Upper lobe of left lung (tissue), 6 donors: ENCODE measurements at places on chromosomes 3 and 15. TPM values are rescaled to one million over a fixed set of nuclear protein-coding genes. Genes with fewer than 3 reads are reported as not detected.

DNA sequence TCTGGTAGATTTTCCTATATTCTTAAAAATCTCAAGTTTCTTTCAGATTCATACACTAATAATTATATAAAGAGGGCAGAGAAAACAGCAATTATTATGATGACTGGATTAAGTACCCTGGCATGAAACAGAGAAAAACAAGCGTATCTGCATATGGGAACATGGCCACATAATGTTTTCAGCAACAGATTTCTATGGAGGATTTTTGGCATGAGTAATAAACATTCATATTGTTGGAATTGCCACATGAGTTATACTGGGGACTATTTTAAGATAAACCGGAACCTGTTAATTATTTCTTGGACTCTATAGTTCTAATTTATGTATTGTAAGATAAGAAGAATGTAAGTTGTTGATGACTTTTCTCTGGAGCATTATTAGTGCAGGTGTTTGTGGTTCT is 112.7 kb downstream of the OXSM start:
- H3K27me3 ChIP-seq: no peaks in the 10 kb centered on the region
- no peak overlapping the region for H3K27ac ChIP-seq

GRCh38 chr15:57245130-57245529 is 131.2 kb upstream of the CGNL1 start:
- no peaks in the 10 kb centered on the region for H3K4me1 ChIP-seq
- no peak for DNase-seq
- no peak overlapping the region for H3K27ac ChIP-seq

- no peaks in the 10 kb centered on the region for H3K4me1 ChIP-seq
- no peaks in the 10 kb centered on the region for H3K36me3 ChIP-seq
- H3K27me3 ChIP-seq: no peaks in the 10 kb centered on the region
Measured at GRCh38 chr15:73914145-73914544, 12.1 kb upstream of the LOXL1 start.

DNA sequence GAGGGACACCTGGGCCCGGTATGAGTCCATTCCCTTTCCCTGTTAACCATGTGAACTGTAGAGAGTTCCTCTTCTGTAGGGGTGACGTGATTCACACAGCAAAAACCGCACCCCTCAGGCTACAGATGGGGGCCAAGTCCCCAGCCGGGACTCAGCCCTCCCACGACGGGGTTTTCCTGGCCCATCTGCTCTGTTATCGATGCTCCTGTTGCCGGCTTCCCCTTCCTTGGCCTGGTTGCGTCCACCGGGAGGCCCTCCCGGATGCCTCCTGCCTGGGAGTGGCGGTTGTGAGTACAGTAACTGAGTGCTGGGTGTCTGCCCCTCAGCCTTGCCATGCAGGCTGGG is 817 bp upstream of the PLXNA1 start:
- no peak overlapping the region for H3K4me3 ChIP-seq
- H3K27me3 ChIP-seq: no peaks in the 10 kb centered on the region
- H3K27ac ChIP-seq: peak overlapping the region; percentile 91
- peaks cover 33% of the 10 kb centered on the region for H3K4me1 ChIP-seq
- H3K36me3 ChIP-seq: no peaks in the 10 kb centered on the region
- DNase-seq: no peak

DNA sequence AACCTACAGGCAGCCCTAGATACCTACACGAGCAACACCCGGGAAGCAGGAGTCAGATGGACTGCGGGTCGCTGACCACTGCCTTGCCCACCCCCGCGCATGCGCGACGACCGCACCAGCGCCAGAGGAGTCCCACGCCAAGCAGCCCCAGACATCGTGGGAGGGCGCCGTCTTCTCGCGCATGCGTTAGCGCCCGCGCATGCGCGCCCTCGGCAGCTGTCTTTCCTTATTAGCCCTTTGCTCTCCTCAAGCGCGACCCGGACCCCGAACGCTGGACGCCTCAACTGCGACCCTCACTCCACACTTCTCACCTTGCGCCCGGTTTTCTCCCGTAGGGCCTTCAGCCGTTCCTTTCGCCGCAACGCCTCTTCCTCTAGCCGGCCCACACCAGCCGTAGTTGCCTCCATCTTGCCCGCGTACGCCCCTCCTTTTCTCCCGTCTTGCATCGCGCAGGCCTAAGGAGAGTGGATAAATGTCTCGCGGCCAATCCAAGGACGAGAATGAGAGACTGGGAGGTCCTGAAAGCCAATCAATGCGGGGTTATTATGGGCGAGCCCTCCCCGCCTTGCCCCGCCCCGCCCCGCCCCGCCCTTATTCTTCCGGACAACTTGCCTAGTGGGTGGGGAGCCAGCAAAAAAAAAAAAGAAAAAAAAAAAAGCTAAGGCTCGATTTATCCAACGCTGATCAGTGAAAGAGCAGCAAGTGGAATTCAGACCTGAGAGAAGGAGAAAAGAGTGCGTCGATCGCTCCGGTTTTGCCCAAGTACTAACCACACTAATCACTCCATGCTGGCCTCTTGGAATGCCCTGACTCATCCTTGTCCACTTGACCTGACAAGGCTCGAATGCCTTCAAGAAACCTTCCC is at the start of gene CCDC12:
Gene CCDC12 (minus strand): TSS at position 420 of the 865 bp plus-strand sequence. CDS start 13 bp downstream, at position 407.
- peaks cover 64% of the 10 kb centered on the region for H3K4me1 ChIP-seq

- H3K4me1 ChIP-seq: no peaks in the 10 kb centered on the region
- H3K4me3 ChIP-seq: no peak overlapping the region
- H3K27me3 ChIP-seq: no peaks in the 10 kb centered on the region
- H3K27ac ChIP-seq: no peak overlapping the region
- DNase-seq: no peak
Measured at GRCh38 chr15:62607643-62608042, 434.9 kb upstream of the TPM1 start.

DNA sequence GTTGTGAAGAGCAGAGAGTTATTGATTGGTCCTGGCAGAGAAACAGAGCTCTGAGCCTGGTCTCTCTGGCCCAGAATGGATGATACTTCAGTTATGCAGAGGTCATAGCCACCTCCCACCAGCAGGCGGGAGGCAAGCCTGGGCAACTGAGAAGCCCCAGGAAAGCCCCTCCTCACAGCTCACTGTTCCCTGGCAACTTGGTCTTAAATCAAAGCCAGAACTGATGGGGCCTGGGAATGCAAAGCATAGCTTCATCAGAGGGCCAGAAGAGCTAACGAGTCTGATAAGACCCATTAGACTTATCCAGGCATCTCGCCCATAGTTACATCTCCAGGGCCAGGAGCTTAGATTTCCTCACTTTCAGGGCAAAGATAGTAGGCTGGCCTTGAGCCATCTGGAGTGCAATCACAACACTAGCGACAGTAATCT is 5.5 kb upstream of the COLQ start:
- no peaks in the 10 kb centered on the region for H3K36me3 ChIP-seq
- H3K4me1 ChIP-seq: peaks cover 39% of the 10 kb centered on the region
- no peak overlapping the region for H3K27ac ChIP-seq
- no peak for DNase-seq
- H3K27me3 ChIP-seq: no peaks in the 10 kb centered on the region

- no peak overlapping the region for H3K4me3 ChIP-seq
- H3K27me3 ChIP-seq: no peaks in the 10 kb centered on the region
- peak; percentile 38 for DNase-seq
- peaks cover 16% of the 10 kb centered on the region for H3K4me1 ChIP-seq
- H3K36me3 ChIP-seq: no peaks in the 10 kb centered on the region
Measured at GRCh38 chr3:172181932-172182586, 142.7 kb downstream of the FNDC3B start.

GRCh38 chr15:67080900-67081431 is 15.6 kb downstream of the SMAD3 start:
- no peak overlapping the region for H3K4me3 ChIP-seq
- H3K4me1 ChIP-seq: peaks cover 97% of the 10 kb centered on the region
- peak overlapping the region; percentile 49 for H3K27ac ChIP-seq
- no peaks in the 10 kb centered on the region for H3K27me3 ChIP-seq
- H3K36me3 ChIP-seq: no peaks in the 10 kb centered on the region
- DNase-seq: peak; percentile 73

DNA sequence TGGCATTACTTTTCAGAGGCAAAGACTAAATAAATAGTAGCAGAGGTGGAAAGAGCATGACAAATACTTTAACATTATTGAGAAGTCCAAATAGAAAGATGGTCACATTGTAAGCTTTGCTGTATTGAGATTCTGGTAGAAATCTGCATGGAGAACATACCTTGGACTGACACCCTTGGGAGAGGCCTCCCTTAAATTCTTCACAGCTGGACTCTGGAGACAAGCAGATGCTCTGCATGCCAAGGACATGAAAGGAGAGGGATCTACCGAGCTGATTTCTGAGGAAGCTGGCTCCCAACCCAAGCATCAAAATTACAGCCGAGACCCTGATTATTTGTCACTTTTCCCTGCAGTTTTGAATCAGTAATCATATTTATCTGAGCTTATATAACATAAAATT is 212.5 kb upstream of the COL8A1 start:
- no peak for DNase-seq
- no peak overlapping the region for H3K27ac ChIP-seq
- no peaks in the 10 kb centered on the region for H3K27me3 ChIP-seq
- H3K4me1 ChIP-seq: no peaks in the 10 kb centered on the region
- H3K36me3 ChIP-seq: no peaks in the 10 kb centered on the region
- no peak overlapping the region for H3K4me3 ChIP-seq

DNA sequence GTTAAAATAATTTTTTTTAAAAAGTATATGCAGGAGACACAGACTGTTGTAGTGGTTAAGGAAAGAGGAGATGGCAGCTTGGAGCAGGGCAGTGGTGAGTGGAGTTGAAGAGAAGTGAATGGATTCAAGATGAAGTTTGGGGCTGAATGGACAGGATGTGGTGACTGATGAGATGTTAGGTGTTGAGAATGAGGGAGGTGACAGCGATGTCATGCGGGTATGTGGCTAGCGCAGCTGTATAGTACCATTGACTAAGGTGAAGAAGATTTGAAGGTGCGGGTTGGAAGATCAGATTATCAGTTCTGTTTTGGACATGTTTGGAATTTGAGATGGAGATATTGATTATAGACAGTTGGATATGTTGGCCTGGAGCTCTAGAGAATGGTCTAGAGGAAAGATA is 20.1 kb downstream of the FBXO22 start:
- no peaks in the 10 kb centered on the region for H3K27me3 ChIP-seq
- no peak for DNase-seq
- H3K4me1 ChIP-seq: peaks cover 17% of the 10 kb centered on the region
- H3K27ac ChIP-seq: no peak overlapping the region

DNA sequence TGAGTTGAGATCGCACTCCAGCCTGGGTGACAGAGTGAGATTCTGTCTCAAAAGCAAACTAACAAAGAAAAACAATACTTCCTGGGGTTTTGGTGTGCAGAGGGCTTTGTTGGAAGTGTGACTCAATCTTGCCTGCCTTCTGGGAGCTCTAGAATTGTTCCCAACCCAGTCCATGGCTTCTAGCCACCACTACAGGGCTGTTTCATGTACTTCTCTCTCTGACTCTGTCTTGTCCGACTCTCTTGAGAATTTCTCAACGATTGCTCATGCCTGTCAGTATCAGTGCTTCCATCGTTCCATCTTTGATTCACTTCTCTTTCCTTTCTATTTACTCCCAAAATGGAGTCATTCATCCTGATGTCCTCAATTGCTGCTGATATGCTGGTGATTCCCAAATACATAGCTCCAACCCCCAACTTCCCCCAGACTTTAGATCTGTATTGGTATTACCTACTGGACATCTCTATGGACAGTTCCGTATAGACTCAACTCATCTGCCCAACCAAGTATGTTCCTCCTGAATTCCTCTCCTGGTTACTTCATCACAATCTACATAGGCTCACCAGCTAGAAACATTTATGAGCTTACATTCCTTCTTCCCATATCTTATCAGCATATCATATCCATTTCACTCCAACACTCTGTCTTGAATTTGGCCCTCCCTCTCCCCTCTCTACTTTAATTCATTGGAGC is 1.8 kb upstream of the AP2M1 start:
- no peak for DNase-seq
- no peak overlapping the region for H3K4me3 ChIP-seq
- peaks cover 63% of the 10 kb centered on the region for H3K36me3 ChIP-seq

DNA sequence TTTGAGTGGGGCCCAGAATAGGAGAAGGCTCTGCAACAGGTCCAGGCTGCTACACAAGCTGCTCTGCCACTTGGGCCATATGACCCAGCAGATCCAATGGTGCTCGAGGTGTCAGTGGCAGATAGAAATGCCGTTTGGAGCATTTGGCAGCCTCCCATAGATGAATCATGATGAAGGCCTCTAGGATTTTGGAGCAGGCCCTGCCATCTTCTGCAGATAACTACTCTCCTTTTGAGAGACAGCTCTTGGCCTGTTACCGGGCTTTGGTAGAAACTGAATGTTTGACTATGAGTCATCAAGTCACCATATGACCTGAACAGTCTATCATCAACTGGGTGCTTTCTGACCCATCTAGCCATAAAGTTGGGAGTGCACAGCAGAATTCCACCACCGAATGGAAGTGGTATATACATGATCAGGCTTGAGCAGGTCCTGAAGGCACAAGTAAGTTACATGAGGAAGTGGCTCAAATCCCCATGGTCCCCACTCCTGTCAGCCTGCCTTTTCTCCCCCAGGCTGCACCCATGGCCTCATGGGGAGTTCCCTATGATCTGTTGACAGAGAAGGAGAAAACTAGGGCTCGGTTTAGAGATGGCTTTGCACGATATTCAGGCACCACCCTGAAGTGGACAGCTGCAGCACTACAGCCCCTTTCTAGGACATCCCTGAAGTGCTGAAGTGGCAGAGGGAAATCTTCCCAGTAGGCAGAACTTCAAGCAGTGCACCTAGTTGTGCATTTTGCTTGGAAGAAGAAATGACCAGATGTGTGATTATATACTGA is 971.4 kb downstream of the MCTP2 start:
- H3K4me1 ChIP-seq: no peaks in the 10 kb centered on the region
- no peaks in the 10 kb centered on the region for H3K36me3 ChIP-seq
- no peak for DNase-seq
- H3K27ac ChIP-seq: no peak overlapping the region
- H3K27me3 ChIP-seq: no peaks in the 10 kb centered on the region

SNRPA1 gene
- 44.9 TPM for total RNA-seq

SAMD7 gene
- not detected for total RNA-seq

TRIM42 gene
- not detected for total RNA-seq

ANKRD34C gene
- not detected for total RNA-seq

KBTBD13 gene
- not detected for total RNA-seq

BLM gene
- 3.0 TPM for total RNA-seq

LHFPL4 gene
- 0.52 TPM for total RNA-seq

GPD1L gene
- total RNA-seq: 178 TPM

SATB1 gene
- 25.4 TPM for total RNA-seq

CLRN1 gene
- total RNA-seq: not detected

OXTR gene
- 0.44 TPM for total RNA-seq

SCAANT1 gene
- total RNA-seq: not detected

FEZF2 gene
- total RNA-seq: not detected

HCLS1 gene
- 92.3 TPM for total RNA-seq

COMMD2 gene
- 40.5 TPM for total RNA-seq
